Left ventricle myocardium superior (tissue), 1 donor: ENCODE measurements at places on chromosomes 5 and 9. TPM values are rescaled to one million over a fixed set of nuclear protein-coding genes. Genes with fewer than 3 reads are reported as not detected.

Gene CCDC171
- total RNA-seq: 1.7 TPM

GRCh38 chr5:150266871-150267291 lies 22.7 kb downstream of the CAMK2A start:
- DNase-seq: no peak

- DNase-seq: no peak
Measured at GRCh38 chr5:14142202-14142826, 828 bp upstream of the TRIO start.

- no peak for DNase-seq
Measured at GRCh38 chr9:93316726-93317494, 133.0 kb downstream of the WNK2 start.

DNA sequence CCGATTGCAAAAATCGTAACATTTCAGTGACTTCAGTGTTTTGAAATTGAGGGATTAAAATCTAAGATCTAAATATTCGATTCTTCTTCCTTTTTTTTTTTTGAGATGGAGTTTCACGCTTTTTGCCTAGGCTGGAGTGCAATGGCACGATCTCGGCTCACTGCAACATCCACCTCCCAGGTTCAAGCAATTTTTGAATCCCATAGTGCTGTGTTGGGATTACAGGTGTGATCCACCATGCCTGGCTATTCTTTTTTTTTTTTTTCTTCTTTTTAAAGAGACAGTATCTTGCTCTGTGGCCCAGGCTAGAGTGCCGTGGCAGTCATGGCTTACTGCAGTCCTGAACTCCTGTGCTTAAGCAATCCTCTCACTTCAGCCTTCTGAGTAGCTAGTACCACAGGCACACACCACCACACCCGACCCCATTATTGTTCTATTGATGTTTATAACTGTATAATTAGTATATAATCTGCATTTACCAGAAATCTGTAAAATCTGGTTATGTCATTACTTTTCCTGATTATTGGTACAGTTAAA lies 42.7 kb downstream of the NSD1 start:
- DNase-seq: no peak

Gene TMC1
- total RNA-seq: not detected

- DNase-seq: no peak
Measured at GRCh38 chr9:38292480-38292879, 100.0 kb upstream of the ALDH1B1 start.

- DNase-seq: no peak
Measured at GRCh38 chr5:132253452-132254320, 3.8 kb upstream of the PDLIM4 start.

GRCh38 chr5:96149546-96149945 lies 187.9 kb upstream of the ELL2 start:
- no peak for DNase-seq

GRCh38 chr5:54383225-54383901 lies 72.1 kb upstream of the HSPB3 start:
- DNase-seq: no peak

DNA sequence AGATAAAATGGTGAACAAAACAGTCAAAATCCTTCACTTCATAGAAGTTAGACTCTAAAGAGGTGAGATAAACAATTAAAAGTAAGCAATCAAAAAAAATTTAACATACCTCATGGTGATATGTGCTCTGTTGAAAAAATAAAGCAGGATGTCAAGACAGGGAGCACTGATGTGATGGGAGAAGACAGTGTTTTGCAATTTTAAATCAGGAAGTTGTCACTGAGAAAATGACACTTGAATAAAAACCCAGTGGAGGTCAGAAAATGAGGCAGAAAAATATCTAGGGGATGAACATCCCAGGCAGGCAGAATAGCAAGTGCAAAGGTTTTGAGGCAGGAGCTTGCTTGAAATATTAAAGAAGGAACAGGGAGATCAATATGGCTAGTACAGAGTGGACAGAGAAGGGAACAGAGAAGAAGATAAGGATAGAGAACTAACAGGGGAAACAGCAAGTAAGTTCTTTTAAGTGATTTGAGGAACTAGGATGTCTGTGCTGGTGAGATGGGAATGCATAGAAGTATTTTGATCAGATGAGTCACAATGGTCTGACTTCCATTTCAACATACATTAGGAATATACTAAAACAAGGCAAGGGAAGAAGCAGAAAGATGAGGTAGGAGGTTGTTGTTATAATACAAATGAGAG lies 130.4 kb downstream of the CHSY3 start:
- DNase-seq: no peak

Gene TPM2
- total RNA-seq: 1,217 TPM

- no peak for DNase-seq
Measured at GRCh38 chr9:93958121-93958818, 3.1 kb upstream of the BARX1 start.

GRCh38 chr5:9641806-9642355 lies 11.7 kb upstream of the TAS2R1 start:
- no peak for DNase-seq

GRCh38 chr5:65102976-65103711 lies 334.4 kb downstream of the CWC27 start:
- peak; percentile 81 for DNase-seq

Gene ADRB2
- total RNA-seq: 5.4 TPM

Gene ZDHHC11
- total RNA-seq: 40.1 TPM

Gene CSF1R
- 20.1 TPM for total RNA-seq

DNA sequence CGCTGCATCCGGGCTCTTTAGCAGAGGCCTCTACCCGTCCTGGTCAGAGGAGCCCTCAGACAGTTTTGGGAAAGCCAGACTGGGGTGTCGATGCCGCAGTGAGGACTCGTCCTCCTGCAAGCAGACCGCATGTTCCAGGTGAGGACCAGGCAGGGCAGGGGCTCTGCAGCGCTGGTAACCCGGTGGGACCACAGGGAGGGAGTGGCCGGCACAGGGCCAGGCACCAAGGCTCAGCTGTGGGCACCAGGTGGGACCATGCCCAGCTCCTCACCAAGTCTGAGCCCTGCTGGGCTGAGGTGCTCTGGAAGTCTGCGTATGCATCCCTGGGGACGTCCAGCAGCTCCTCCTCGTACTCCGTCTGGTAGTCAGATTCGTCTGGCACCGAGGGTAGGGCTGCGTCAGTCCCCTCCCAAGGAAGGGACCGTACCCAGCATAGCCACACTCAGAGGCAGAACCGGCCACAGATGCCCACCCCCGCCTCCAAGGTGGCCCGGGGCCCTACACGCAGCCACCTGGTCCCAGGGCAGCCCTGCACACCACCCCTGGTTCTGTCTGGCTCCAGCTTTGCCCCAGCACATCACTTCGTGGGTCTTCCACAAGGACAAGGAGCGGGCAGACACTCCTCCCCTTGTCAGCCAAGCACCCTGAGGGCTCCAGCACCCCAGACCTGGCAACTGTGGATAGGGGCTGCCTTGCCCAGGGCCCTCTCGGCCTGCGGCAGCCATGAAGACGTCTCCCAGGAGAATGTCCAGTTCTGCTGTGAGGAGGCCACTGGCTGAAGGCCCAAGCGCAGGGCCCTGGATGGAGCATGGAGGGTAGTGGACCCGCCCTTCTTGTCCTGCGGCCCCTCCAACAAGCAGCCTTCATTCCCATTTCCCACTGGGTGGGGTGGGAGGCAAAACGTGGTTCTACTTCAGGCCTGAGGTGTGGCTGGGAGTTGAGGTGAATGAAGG lies 1.5 kb upstream of the NSMF start:
- no peak for DNase-seq

Gene MLANA
- total RNA-seq: not detected

DNA sequence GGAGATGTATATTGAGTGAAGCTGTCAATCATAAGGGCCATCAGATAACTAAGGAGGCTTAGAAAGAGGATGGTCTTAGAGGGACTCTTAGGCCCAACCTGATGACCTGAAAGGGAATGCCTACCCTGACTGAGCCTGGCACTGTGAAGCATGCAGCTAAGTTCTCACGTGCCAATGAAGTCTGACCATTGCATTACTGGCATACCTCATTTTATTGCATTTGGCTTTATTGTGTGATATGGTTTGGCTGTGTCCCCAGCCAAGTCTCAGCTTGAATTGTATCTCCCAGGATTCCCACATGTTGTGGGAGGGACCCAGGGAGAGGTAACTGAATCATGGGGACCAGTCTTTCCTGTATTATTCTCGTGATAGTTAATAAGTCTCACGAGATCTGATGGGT lies 421.6 kb upstream of the SGCD start:
- DNase-seq: no peak

GRCh38 chr9:91775011-91775707 lies 174.9 kb downstream of the ROR2 start:
- peak; percentile 73 for DNase-seq

- peak; percentile 51 for DNase-seq
Measured at GRCh38 chr9:132049900-132050299, 29.8 kb downstream of the MED27 start.

Gene CTNND2
- 5.4 TPM for total RNA-seq

DNA sequence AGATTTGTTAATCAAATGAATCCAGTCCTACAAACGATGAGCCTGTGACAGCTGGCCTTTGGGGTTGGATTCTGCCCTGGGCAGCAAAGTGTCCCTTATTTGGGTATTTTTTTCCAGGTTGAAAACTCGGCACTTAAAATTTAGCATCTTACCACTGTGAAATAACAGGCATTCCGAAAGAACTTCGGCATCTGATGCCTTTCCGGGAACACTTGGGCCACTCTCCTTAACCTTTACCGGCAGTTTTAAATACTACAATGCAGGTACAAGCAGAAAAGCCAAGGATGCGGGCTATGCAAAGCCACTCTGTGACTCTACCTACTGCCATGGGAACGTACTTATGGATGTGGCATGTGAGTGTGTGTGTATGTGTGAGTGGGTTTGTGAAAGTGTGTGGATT lies 1.0 kb upstream of the RASGRF2 start:
- DNase-seq: no peak

DNA sequence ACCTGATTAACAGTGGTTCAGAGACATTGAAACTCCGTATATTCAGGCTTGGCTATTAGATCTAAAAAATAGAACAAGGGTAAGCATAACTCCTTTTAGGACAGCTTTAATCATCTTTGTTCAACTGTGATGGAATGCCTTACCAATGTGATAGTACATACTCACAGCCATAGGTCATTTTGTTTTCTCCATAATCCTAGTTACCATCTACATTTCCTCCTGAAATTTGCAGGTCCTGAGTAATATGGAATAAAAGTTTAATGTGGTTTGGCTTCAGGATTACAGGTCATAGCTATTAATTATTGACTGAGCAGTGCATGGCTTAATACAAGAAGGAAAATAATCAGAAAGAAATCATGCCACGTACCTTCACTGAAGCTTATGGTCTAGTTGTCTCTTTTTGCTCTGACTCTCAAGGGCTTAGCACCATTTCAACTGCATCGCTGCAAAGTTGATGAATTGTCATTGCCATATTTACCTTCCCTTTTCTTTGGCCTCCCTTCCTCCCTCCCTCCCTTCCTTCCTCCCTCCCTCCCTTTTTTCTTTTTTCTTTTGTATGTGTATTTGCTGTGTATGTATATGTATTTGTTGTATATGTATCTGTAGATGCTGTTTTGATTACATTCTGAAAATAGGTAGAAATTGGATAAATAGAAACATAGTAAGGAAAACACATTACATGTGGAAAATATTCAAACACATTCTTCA lies 250.9 kb upstream of the ZNF608 start:
- no peak for DNase-seq

Gene TBCA
- 119 TPM for total RNA-seq

DNA sequence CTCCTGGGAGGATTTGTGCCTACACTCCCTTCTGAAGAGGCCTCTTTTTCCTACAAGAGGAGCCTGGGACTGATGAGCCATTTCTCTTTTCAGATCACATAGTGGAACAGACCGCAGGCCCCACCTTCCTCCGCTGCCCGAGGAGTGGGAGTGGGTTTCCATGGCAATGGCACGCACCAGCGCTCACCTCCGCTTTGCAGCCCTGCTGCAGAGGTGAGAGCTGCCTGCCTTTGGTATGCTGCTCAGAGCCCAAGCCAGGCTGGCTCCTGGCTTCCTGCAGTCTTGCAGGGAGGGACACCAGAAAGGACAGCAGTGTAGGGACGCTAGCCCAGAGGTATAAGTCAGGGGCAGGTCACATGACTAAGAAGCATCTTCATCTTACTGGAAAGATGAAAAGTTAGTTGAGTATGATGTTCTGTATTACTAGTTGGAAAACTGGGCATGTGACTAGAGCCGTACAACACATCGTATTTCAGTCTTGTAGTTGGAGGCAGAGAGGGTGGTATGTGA lies 12.4 kb downstream of the PTTG1 start:
- DNase-seq: no peak

DNA sequence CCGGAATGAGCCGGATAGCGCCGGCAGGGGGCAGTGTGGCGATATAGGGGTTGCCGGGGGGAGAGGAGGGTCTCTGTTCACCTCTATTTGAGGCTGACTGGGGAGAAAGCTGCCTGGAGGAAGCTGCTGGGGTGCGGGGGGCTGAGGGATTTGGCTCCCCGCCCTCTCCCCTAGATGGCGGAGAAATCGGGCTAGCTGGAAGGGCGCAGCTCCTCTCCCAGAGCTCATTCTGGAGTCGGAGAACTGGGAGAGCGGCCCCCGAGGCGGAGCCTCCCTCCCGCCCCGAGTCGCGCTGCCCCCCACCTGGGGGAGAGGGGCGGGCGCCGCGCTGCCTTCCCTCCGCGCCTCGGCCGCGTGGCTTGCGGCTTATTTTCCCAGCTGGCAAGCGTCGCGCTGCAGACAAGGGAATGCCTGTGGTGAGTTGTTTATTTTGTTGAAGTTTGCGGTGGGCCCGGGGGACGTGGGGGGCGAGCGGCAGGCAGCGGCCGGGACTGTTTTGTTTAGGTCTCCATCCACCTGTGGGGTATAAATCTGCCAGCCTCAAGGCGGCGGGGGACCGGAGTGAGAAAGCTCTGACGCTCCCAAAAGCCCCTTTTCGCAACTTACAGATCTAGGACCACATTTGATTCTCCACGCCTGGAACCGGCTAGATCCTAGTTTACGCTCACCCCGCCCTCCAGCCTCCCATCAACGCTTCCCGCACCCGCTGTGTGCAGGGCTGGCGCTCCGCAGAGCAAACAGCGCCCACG lies 4.1 kb upstream of the RGMB start:
- peak; percentile 73 for DNase-seq

- no peak for DNase-seq
Measured at GRCh38 chr5:29054694-29055093, 2016.3 kb upstream of the CDH9 start.

DNA sequence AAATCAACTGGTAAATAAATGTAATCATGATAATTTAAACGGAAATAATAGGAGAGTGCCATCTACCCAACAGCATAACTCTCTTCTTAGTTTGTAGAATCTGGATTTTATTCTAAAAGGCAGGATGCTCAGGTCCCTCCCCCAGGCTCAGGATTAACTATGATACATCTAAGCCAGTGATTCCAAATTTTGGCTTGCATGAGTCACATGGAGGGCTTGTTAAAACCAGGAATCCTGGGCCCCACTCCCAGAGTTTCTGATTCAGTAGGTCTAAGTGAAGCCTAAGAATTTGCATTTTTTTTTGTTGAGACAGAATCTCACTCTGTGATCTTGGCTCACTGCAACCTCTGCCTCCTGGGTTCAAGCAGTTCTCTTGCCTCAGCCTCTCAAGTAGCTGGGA lies 62.3 kb upstream of the ZFR start:
- DNase-seq: no peak

Gene PCDHA12
- not detected for total RNA-seq

- no peak for DNase-seq
Measured at GRCh38 chr5:172718527-172719114, 52.4 kb downstream of the DUSP1 start.
